ENCODE measurements at places on chromosomes 4 and X. TPM values are rescaled to one million over a fixed set of nuclear protein-coding genes. Genes with fewer than 3 reads are reported as not detected.

EGFL6 gene
- total RNA-seq: 3.8 TPM

DNA sequence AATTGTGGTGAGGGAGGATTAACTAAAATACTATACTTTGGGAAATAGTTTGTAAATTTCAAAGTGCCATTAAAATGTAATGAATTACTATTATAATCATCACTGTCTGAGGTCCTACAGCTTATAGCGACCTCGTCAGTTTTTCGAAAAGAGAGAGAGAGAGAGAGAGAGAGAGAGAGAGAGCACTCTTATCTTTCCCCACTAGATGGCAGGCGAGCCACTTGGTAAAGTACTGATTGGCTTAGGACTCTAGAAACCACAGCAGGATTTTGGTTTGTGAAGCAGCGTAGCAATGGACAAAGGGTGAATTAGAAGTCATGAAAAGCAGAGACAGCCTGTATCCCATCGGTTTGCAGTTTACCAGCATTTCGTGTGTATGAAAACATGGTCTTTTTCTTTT lies 52.5 kb downstream of the LINC00632 start:
- DNase-seq: peak; percentile 49

DNA sequence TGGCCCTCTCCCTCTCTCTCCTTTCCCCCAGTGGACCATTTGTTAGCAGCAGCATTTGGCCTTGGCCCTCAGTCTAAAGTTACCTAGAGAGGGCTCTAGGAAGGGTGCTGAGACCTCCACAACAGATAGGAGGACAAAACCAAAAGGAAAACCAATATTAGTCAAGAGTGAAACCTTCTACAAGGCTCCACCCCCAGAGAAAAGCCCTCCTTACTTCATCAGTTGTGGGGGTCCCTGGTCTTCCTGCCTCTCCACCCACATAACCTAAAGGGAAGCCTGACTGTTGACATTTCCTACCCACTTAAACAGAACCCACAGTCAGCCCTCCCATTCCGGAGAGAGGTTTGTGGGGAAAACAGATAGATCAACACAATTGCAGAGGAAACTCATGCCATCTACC lies 4.7 kb upstream of the CD40LG start:
- DNase-seq: no peak

- DNase-seq: peak; percentile 89
These were observed 237.5 kb downstream of the BCOR start for GRCh38 chrX:39859991-39860861.

DNA sequence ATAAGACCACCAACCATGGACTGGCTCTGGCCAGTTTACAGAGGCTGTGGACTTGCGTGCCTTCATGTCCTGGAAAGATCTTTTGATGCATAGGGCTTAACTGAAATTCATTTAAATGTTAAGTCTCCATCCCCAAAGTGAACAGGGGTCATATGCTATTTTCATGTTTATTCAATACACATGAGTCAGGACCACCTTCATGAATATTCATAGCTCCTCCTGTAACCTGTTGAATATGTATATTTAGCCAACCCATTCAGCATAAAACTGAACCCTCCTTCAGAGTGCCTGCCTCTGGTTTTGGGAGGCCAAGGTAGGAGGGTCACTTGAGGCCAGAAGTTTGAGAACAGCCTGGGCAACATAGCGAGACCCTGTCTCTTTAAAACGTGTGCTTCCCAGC lies 7.1 kb downstream of the CTPS2 start:
- no peak for DNase-seq

GRCh38 chr4:41693629-41694028 lies 54.9 kb downstream of the PHOX2B start:
- DNase-seq: no peak

DNA sequence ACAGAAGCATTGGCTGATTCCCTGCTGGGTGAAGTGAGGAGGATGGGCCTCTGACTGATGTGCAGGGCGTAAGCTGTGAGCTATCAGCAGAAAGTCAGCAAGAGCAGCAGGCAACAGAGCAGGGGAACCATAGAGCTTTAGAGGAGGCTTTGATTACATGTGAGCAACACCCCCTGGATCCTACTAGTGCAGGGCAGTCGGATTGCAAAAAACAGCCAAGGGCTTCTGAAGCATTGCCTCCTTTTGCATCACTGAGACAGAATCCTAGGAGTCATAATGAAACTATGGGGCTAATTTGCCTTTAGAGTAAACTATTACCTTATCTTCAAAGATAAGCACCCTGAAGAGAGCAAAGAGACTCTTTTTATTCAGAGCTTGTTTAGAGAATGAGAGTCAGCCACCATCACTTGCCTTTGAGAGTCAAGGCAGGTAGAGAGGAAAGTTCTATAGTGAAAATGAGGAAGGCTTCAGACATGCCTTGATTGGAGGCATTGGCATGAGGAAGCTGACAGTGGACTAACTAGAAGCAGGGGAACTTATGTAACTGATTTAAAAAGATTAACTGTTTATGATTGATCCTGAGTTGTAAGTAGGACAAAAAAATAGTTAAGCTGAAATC lies 420.3 kb downstream of the PDHA2 start:
- DNase-seq: no peak

- DNase-seq: no peak
These were observed 330.1 kb upstream of the HAND2 start for GRCh38 chr4:173860094-173860493.

Measured in activated CD4-positive, alpha-beta memory T cell treated with anti-CD3 and anti-CD28 coated beads, Interleukin-2, amount 10 ng/mL, durations not matched to agents 7 days and 5 days (primary cell).